Stimulated activated CD8-positive, alpha-beta memory T cell treated with anti-CD3 and anti-CD28 coated beads, Interleukin-4, amount 100 ng/mL, for 4 hours (primary cell): ENCODE measurements at places on chromosomes 11 and 22.

DNA sequence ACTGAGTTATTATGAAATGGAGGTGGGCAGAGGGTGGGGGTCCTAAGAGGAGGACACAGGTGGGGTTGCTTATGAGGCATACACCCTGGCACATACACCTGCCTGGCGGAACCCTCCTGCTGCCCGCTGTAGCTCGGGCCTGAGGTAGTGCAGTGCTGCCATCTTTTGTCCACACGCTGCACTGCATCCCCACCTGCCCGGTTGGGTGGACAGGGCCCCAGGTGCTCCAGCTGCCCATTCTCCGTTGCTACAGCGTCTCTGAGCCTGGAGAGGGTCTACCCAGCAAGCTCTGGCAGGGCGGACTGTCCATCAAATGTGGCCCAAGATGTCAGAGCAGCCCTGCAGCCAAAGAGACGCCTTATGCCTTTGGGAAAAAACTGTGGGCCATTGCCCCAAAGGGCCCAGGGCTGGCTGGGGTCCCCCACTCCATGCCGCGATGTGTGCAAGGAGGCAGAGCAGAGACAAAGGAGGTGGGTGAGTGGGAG lies 131.2 kb downstream of the BUD13 start:
- no peak for DNase-seq

- no peak for DNase-seq
Measured at GRCh38 chr11:8709002-8709672, 26.5 kb downstream of the RPL27A start.

DNA sequence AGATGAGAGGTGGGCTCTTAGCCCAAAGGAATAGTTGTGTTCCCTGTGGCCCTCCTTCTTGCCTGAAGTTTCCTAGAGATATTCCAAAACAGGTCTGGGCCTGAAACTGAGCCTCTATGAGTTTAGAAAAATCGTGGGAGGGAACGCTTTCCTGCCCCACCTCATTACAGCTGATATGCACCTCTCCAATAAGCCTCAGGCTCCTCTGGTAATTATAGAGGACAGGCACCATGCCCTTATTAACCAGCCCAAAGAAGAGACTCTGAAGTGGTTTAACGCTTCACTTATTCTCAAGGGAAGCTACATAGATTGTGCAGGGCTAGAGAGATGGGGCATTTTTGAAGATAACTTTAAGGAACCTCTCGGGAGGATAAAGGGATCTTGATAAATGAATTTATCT lies 3.4 kb upstream of the MPZL2 start:
- no peak for DNase-seq

DNA sequence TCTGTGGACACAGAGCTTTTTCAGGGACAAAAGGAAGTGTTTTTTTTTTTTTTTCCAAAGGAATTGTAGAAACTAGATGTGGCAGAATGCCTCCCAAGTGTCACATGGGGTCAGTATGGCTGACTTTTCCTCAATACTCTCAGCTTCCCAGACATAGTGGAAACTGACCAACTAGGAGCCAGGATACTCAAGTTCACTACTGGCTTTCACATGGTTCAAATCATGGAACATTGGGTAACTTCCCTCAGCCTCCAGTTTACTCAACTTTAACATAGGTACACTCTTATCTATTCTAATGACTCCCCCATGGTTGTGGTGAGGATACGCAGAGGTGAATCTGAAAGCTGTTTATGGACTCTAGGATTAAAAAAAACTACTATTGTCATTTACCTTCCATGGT lies 1.4 kb downstream of the SLC5A1 start:
- no peak for DNase-seq

- DNase-seq = no peak
Measured at GRCh38 chr11:18248561-18248960, at the start of gene SAA2. SAA2 (minus strand) TSS chr11:18248668; CDS start chr11:18248011, 657 bp downstream.

- no peak for DNase-seq
Measured at GRCh38 chr11:3225826-3226750, 6.1 kb downstream of the MRGPRE start.

DNA sequence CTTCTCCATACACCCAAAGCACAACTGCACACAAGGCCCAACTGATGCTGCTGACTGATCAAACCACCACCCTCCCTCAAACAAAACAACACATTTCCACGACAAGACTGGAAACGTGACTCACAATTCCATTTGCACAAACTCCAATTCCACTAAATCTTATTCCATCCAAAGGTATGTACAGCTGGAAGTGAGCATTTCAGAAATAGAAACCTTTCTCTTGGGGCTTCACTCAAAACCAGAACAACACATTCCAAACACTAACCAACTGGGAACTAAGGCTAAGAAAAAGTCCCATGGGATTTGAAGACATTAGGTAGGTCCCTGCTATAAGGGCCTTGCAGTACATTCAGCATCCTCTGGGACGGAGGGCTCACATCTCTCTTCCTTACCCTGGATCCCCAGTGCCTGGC lies 19.6 kb downstream of the MORC2 start:
- no peak for DNase-seq

DNA sequence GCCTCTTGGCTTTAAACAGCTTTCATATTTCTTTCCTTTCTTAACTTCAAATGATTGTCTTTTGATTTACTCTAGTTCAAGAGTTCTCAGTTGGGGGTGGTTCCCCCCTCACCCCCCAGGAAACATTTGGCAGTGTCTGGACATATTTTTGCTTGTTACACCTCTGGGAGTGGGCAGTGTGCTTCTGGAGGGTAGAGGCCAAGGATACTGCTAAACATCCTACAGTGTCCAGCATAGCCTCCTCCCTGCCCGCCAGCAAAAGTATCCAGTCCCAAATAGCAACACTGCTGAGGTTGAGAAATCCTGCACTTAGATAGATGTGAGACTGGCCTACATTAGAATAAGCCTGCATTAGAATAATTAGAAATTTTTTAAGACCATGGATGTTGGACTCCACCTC lies 3.2 kb downstream of the PPP6R3 start:
- no peak for DNase-seq

DNA sequence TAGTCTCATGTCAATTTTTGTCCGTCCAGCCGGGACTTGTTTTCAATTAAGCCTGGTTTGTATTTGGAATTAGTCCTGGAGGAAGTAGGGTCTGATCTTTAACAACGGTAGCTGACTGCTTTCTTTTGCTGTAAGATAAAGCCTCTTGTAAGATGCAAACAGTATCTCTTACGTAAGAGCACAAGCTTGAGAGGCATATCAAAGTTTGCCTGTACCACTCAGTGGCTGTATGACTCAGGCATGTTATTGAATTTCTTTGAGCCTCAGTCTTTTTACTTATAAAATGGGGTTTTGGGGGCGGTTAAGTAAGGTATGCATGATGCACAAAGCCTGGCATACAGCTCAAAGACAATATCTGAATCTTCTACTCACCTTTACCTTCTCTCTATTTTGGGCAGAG lies 198.4 kb upstream of the NARS2 start:
- no peak for DNase-seq

GRCh38 chr22:29457730-29458129 lies 19.3 kb downstream of the RFPL1 start:
- DNase-seq = no peak

DNA sequence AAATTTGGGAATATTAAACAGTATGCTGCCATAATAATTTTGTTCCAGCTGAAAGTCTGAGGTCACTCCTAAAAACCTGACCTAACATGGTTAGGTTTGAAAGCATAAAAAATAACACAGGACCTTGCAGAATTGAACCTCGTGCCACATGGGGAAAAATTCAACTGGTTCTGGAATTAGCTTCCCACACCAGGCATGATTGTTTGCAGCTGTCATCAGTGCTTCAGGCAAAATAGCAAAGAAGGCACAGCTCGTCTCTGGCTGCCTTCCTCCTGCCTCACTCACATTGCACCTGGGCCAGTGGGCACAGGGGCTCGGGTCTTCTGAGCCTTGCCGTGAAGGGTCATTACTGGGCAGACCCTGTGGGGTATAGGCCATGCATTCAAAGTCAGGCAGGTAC lies 153.8 kb upstream of the ARHGAP20 start:
- no peak for DNase-seq

DNA sequence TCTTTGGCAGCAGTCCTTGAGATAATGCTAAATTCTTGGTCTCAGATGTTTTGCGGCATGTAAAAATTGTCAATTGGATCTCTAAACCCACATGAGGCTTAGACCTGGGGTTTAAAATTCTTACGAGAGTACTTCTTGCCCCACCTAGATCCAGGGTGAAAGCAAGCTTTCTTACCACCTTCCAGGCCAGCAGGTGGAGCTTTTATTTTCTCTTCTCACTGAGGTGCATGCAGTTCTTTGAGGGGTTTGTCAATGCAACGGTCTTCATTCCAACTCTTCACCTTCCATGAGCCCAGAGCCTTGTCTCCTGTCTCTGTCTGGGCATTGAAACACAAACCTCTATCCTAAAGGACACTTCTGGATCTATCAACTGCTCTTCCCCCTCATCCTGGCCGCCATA lies 154.1 kb downstream of the MYO18B start:
- DNase-seq = no peak

DNA sequence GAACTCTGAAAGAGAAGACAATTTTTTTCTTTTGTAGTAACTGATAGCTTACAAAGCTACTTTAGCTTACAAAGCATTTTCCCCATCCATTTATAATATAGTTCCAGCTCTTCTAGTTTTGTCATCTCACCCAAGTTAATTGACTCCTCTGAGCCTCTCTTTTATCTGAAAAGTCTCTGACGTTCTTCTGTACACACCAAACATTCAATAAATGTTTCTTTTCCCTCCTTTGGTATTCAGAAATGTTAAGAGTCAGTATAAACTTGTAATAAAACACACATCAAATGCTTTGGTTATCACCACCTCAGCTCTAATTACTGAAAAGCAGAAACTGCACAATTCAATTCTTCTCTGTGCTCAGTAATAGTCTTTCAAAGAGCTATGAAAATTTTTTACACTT lies 5.9 kb downstream of the CCDC90B start:
- DNase-seq = no peak

DNA sequence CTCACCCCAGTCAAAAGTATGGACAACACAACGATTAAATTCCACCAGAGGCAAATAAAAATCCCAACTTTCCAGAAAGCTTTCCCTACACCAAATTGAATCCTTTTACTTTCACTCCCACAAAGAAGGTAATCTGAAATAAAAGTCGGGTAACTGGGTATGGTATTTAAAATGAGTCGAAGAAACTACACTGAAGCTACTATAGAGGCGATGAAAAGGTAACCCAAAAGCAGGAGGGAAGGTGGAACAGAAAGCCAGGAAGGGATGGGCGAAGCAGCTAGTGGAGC lies 1.1 kb downstream of the PICALM start:
- no peak for DNase-seq

GRCh38 chr22:36399472-36399778 lies 11.7 kb upstream of the MYH9 start:
- no peak for DNase-seq

GRCh38 chr22:19386248-19386647 lies 45.3 kb downstream of the HIRA start:
- no peak for DNase-seq

- no peak for DNase-seq
Measured at GRCh38 chr22:47144791-47145425, 382.5 kb downstream of the TBC1D22A start.

- DNase-seq = no peak
Measured at GRCh38 chr11:69071086-69071800, 22.5 kb downstream of the TPCN2 start.

DNA sequence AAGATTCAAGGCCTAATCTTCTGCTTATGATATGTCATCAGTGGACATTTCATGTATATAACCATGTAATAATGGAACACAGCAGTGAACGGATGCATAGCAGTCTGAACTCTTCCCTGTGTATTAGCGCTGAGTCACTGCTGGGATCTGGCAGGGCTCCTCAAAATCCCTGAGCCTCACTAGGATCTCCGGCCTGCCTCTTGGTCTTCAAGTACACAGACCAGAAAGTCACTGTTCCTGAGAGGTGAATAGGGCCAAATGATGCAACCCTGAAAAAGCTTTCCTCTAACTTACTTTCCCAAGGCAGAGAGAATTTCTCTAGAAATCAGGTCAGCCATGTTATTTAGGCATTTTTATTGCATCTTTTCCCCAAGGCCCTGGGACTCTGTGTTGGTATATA lies 35.0 kb downstream of the POU2AF1 start:
- DNase-seq = no peak

DNA sequence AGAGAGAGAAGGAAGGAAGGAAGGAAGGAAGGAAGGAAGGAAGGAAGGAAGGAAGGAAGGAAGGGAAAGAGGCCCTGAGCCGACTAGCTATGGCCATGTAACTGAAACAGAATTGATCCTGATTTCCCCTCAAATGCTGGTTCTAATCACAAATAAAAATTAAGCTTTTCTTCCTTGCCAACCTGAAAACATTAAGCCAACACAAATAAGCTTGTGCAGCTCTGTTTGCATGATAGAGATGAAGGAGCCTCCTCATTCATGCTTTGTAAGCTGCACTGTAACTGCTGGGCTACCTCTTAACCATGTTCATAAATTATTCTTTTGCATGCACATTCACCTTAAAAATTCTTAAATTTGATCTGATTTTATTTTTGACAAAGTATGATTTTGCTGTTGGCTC lies 27.7 kb upstream of the APOL5 start:
- no peak for DNase-seq

- no peak for DNase-seq
Measured at GRCh38 chr22:22691055-22691454, 46.6 kb downstream of the GGTLC2 start.

DNA sequence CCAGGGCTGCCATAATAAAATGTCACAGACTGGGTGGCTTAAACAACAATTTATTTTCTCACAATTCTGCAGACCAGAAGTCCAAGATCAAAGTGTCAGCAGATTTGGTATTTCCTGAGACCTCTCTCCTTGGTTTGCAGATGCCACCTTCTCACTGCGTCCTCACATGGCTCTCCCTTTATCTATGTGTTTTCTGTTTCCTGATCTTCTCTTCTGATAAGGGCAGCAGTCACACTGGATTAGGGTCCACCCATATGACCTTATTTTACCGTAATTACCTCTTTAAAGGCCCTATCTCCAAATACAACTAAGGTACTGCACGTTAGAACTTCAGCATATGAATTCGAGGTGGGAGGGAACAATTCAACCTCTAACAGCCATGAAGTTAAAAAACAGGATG lies 238.9 kb upstream of the API5 start:
- no peak for DNase-seq

DNA sequence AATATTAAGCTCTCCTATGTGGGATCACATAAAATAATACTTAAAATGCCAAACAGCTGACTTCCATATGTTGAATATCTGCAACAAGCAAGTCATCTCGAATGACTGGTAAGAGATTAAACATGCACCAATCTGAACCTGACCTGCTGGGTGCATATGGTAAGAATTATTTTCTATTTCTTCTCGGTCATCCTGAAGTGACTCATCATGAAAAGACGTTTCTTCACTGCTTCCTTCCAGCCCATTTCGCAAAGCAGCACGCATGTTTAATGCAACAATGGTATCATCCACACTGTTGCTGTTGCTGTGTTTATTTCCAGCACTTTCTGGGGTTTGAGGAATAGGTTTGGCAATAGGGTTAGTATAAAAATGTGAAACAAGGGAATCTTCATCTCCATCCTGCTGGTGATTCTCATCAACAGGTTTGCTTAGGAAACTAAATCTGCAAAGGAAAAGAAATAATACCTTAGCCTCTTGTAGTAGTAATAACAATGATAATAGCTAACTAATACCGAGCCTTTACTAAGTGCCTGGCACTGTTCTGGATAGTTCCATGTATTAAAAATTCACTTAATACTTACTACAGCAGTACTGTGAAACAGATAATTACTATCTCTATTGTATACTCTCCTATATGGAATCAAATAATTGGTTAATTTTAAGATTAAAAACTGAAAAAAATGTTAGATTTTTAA lies 52.0 kb upstream of the CHRNA10 start:
- DNase-seq = no peak

GRCh38 chr11:125990244-125990643 lies 44.4 kb downstream of the VSIG10L2 start:
- DNase-seq = no peak
